ENCODE measurements at places on chromosomes 16 and 17. TPM values are rescaled to one million over a fixed set of nuclear protein-coding genes. Genes with fewer than 3 reads are reported as not detected.

The CHAD gene
- total RNA-seq = not detected

The CLEC19A gene
- total RNA-seq = not detected

The TMEM107 gene
- 35.9 TPM for total RNA-seq

The ZNF207 gene
- 117 TPM for total RNA-seq

The ASB16 gene
- total RNA-seq = not detected

The GNGT2 gene
- total RNA-seq = 0.31 TPM

The SCNN1G gene
- total RNA-seq = 0.31 TPM

The NPB gene
- total RNA-seq = 2.0 TPM

The GNAO1 gene
- 48.0 TPM for total RNA-seq

The PPP1R27 gene
- total RNA-seq = not detected

The AXIN2 gene
- total RNA-seq = 33.1 TPM

The SHBG gene
- total RNA-seq = not detected
